ENCODE measurements at places on chromosomes 6 and 20.

DNA sequence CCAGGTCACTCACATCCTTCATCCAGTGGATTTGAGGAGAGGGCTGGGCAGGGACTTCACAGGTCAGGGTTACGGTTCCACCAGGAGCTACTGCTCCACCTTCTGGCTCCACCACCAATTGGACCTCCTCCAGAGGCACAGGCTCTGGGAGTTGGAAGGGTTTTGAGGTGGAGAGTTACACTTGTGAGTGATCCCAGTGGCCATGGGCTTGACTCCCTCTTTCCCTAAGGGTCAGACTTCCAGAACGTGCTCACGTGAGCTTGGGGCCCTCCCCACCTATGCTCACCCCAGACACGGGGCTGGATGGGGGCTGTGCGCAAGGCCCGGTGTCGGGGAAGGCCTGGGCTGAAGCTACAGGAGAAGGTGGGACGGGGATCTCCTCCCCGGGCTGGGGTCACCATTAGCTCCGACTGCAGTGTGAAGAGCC, 1.5 kb downstream of the AGER start:
- no peak for DNase-seq

GRCh38 chr20:33674294-33675135, at the start of gene NECAB3:
NECAB3 (minus strand) TSS chr20:33674428; CDS start chr20:33674352, 76 bp downstream.
- DNase-seq, result peak; percentile 56

- no peak for DNase-seq
Observed at GRCh38 chr6:89452281-89452680, 19.3 kb downstream of the ANKRD6 start.

- DNase-seq, result no peak
Observed at GRCh38 chr6:87115402-87116135, 20.7 kb upstream of the CGA start.

GRCh38 chr6:83735461-83735860, 26.6 kb upstream of the SNAP91 start:
- DNase-seq, result no peak
